ENCODE measurements at places on chromosomes 4 and X.

- DNase-seq, result no peak
Measured at GRCh38 chr4:104719539-104720230, 225.0 kb upstream of the CXXC4 start.

DNA sequence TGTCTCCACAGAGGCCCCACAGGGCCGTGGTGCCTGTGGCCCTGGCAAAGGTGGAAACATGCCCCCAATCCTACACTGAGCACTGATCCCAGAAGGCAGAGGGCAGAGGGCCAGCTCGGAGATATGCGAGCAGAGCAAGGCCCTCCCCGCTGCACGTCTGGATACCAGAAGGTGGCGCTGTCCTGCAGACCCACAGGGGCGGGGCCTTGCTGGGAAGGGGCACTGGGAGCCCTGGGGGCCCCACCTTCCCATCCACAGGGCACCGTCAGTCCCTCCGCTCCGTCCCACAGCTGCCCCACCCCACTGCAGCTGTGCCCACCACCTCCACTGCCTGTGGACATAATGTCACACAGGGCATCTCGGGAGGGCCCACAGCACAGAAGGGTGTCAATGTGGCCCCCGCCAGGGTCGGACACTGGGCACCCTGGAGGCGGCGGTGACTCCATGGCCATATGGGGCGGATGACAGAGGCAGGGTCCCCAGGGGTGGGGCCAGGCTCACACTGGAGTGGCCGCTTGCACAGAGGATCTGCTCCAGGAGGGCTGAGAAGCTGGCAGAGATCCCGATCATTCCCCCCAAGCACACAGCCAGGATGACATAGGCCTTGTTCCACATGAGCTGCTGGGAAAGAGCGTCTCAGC is 4.8 kb downstream of the SLC49A3 start:
- DNase-seq, result no peak

- no peak for DNase-seq
Measured at GRCh38 chr4:43243433-43244116, 351.1 kb downstream of the GRXCR1 start.

DNA sequence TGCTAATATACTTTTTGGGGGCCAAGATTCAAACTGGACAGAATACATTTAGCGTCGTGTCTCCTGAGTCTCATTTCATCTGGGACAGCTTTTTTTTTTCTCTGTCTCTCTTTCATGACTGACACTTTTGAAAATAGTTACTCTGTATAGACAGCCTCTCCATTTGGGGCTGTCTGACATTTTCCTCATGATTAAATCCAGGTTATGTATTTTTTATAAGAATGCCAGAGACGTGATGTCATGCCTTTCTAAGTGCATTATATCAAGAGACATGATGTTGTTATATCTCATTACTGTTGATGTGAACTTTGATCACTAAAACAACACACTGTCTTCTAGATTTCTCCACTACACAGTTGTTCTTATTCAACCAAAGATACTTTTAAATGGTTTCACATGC is 199.0 kb downstream of the BANK1 start:
- DNase-seq, result no peak
